ENCODE measurements at places on chromosomes 6 and 20.

DNA sequence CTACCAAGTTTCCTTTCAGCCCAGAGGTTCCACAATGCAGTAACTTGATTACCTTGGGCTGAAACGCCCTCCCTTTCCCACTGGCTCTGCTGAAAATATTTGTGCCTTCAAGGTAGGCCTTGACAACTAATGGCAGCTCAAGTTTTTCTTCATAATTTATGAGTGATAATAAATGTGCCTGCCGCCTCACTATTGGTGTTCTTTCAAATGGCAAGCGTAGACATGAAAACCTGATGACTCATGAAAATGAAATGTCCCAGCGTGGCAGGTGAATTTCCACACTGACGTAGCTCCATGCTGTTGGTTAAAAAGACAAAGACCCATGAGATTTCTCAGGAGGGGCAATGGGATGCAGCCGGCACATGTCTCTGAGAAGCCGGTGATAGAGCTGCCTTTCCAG, 107.2 kb upstream of the GGTLC1 start:
- no peak for DNase-seq

GRCh38 chr20:9887706-9888105, 48.8 kb upstream of the PAK5 start:
- no peak for DNase-seq

GRCh38 chr6:129543981-129544380, 166.0 kb downstream of the ARHGAP18 start:
- DNase-seq, result no peak

GRCh38 chr6:34519971-34520644, 36.0 kb downstream of the SPDEF start:
- no peak for DNase-seq

GRCh38 chr6:4932228-4932903, 71.5 kb downstream of the RPP40 start:
- DNase-seq, result no peak

DNA sequence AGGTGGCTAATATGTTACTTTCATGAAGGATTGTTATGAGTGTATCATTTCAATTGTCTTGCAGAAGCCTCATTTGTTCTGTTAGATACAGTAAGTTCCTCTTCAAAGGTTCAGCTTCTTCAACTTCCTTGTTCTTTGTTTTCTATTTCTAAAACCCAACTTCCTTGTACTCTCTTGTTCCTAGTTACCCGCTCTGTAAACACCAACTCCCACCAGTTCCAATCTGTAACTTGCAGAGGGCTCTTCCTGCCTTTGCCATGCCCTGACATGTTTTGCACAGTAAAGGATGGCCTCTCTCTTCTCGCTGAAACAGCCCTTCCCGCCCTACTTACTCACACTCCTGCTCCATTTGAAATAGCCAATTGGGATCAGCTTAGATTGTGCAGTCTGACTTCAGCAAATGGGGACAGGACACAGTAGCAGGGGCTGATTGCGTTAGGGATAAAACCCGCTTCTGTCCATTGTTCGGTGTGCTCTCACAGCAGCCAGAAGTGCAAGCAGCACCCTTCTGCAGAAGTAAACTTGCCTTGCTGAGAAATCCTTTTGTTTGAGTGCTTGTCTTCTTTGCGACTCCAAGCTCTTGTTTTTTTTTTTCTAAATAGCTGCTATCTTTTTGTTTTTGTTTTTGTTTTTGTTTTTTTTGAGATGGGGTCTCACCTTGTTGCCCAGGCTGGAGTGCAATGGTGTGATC, 45.9 kb upstream of the POU5F1 start:
- no peak for DNase-seq

- no peak for DNase-seq
Measured at GRCh38 chr6:56838965-56839364, 115.9 kb upstream of the BEND6 start.

DNA sequence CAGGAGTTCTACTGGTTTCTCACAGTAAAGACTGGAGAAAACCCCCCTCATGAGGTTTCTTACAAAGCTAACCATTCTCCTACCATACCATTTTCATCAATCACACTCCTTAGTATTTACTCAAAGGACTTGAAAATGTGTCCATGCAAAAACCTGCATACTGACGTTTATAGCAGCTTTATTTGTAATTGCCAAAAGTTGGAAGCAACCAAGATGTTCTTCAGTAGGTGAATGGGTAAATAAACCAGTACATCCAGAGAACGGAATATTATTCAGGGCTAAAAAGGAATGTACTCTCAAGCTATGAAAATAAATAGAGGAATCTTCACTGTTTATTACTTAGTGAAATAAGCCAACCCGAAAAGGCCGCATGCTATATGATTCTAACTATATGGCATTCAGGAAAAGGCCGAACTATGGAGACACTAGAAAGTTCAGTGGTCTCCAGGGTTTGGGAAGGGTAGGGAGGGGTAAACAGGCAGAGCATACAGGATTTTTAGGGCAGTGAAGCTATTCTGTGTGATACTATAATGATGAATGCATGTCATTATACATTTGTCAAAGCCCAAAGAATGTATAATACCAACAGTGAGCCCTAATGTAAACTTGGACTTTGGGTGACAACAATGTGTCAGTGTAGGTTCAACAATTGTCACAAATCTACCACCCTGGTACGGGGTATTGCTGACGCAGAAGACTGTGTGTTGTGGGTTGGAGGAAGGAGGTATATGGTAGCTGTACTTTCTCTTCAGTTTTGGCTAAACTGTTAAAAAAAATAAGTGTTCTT, 50.6 kb downstream of the SNX5 start:
- DNase-seq, result no peak

DNA sequence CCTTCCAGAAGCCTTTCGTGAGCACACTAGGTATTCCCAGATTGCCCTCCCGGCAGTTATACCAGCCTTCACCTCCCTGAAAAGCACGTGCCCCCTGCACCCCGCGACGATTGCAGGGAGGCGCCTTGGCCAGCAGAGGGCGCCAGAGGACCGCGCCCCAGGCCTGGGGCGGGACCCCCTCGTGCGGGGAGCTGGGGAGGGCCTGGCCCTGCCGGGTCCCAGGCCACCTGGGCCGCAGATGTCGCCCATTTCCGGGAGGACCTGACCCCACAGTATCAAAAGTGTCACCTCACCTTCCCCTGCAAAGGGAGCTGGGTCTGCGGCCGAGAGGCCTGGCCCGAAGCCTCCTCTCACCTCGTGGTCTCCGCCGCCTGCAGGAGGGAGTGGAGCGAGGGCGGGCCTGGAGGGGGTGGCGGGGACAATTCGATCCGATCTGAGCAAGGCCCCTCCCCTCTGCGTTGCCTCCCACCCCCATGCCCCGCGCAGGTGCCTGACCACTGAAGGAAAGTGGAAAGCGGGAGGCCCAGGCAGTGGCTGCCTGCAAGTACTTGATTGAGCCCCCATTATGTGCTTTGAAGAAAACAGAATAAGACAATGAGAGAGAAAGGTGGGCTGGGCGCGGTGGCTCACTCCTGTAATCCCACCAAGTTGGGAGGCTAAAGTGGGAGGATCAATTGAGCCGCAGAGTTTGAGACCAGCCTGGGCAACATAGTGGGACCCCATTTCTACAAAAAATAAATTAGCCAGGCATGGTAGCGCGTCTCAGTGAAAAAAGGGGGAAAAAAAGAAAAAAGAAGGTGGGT, 3.5 kb upstream of the SNAI1 start:
- no peak for DNase-seq

DNA sequence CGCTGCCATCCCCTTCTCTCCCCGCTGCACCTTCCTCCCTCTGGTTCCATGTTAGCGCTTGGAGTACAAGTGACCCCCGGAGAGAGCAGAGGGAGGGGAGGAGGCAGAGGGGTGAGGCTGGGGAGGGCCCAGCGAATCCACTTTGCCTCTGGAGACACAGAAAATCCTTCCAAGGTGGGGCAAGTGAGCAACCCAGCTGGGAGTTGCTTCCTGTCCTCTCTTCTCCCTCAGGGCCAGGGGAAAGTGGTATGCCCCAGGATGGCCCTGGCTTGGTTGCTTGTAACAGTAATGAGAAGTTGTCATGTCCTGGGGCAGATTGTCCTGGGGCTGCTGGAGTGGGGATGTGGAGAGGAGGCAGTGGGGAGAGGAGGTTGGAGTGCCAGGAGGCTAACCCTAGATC, 691 bp upstream of the ANGPT4 start:
- DNase-seq, result no peak

DNA sequence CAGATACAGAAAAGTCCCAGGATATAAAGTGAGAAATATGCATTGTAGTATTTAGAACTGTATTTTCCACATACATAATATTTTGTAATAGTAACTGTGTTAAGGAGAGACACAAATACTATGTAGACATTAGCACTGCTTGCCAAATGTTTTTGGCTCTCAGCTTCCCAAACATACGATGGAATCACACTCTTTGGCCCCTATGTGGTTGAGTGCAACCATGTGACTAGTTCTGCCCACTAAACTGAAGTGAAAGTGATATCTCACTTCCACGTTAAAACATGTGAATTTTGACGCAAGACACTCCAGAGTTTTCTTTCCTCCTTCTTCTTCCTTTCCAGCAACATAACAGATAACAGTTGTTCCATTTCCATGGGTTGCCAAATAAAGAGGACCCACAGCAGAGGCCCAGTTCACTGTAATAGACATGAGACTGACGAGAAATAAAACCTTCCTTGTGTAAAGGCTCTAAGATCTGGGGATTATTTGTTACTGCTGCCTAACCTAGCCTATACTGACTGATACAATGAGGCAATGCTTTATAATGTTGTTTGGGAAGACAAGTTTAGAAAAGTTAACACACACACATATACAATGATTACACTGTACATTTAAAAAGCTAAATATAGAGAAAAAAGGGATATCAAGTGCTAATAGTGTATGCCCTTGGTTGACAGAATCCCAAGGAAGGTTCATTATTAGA, 97.2 kb downstream of the PTPRT start:
- no peak for DNase-seq

DNA sequence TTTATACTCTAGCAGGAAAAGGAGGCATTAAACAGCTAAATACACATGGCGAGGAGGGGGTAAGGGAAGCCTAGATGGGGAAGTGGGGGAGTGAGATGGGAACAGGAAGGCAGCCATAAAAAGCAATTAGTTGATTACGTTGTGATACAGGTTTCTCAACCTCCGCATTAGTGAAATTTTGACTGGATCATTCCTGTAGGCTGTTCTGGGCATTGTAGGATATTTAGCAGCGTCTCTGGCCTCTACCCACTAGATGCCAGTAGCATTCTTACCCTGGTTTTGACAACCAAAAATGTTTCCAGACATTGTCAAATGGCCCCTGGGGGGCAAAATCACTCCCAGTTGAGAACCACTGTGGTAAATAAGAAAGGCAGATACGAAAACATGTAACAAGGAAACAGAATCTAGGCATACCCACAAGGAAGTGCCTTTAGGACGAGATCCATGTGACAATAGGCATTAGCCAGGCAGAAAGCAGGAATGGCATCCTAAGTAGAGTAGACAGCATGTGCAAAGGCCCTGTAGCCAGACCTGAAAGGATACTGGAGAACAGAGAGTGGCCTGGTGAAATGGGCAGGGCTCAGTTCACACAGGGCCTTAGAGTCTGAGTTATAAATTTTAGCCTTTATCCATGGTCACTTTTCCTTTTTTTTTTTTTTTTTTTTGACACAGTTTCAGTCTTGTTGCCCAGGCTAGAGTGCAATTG, 25.8 kb upstream of the PTPN1 start:
- DNase-seq, result no peak

DNA sequence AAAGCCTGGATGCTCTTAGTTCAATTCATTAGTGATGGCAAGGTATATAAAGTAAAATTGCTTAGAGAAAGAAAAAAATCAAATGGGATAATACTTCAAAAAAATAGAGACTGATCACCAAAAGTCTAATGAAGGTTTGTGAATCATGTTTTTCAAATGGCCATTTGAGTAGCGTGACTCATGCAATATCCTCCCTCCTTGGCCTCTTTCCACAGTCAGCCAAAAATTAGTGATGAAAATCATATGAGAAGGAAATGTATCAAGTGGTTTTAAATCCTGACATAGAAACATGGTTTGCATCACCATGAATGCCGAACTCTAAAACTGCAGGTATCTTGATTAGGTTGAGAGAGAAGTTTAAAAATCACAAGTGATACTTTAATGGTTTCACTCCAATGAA, 1.2 kb upstream of the COL19A1 start:
- no peak for DNase-seq

DNA sequence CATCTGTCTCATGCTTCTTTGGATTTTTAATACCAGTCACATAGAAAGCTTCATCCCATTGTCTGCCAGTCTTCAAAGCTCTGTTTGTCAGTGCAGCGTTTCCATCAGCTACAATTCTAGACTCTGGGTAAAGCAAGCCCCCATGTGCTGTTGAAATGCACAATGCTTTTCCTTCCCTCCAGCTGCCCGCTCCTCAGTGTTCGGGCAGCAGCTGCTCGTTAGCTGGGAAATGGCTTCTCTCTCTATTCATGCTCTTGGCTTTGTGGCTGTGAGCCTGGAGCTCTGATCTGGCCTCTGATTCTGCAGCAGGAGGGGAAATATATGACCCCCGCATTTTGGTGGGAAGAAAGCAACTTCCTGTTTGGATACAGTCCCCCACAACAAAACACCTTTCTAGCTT, 213.0 kb upstream of the CDYL start:
- no peak for DNase-seq

DNA sequence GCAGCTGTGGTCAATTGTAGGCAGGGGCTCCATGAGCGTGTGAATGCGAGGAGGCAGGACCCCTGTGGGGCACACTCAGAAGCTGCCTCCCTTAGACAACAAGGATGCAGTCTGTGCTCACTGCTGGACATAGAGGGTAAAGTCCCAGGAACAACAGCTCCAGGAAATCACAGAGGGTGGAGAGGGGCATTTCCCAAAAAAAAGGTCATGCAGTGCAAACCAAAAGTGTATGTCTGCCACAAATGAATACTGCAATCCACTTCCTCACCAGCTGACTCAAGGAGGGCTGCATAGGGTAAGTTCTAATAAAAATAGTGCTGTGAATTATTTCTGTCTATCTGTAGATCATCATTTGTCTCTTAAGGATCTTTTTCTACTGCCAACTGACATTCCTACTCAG, 95.8 kb downstream of the RNF182 start:
- DNase-seq, result no peak

DNA sequence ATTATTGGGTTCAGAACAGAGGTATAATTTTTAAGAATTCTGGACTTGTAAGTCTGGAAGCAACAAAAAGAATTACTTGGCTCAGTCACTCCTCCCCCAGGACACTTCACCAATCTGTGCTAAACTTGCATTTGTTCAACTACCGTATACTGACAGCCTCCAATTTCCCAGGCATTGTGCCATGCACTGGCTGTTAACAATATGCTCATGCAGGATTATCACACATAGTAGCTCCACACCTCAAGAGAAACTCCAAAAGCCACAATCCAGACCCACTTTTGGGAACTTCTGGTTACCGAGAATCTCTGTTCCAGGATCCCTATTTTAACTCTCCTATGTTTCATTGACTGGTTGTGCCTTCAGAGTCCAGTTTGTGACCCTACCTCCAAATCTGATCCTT, 7.7 kb downstream of the ADGRF1 start:
- DNase-seq, result no peak

Measured in cortex of kidney (tissue), 1 donor.